ENCODE measurements at places on chromosomes 2 and 18.

DNA sequence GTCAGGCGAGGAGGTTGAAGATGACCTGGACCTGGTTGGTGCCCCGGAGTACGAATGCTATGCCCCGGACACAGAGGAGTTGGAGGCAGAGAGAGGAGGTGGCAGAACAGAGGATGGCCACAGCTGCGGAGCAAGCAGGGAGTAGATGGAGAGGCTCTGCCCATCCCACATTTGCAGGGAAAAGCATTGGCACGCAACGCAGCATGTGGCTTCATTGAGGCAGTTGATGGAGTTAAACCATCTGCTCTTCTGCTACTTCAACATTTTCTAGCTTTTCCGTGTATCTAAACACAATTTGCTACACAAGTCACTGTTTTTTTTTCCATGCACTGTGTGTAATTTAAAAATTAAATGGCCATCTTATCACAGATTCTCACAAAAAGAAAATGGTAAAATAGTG lies 11.8 kb downstream of the RBFA start:
- no peak for DNase-seq

GRCh38 chr2:204116159-204116792 lies 179.7 kb downstream of the ICOS start:
- DNase-seq, result no peak

GRCh38 chr2:18009891-18010290 lies 131.4 kb downstream of the KCNS3 start:
- DNase-seq, result no peak

- no peak for DNase-seq
Observed at GRCh38 chr2:13091861-13092378, 375.2 kb downstream of the TRIB2 start.

DNA sequence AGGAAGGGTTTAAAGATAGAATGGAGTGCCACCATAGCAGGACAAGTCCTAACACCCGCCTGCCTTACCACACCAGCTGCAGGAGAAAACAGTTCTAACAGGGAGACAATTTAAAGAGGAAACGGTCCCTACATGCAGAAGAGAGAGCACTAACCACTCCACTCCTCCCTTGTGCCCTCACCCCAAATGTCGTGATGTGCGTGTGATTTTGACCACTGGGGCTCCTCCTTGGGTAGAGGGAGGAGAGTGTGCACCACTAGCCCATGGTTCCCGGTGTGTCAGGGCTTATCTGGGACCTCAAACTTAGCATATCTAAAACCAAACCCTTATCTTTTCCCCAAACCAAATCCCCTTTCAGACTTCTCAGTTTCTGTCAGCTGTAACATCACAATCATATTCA lies 105.5 kb upstream of the CCDC68 start:
- no peak for DNase-seq

GRCh38 chr18:44783371-44783770 lies 102.7 kb downstream of the SETBP1 start:
- DNase-seq, result no peak

- DNase-seq, result no peak
Observed at GRCh38 chr2:14743861-14744260, 111.3 kb downstream of the LRATD1 start.

DNA sequence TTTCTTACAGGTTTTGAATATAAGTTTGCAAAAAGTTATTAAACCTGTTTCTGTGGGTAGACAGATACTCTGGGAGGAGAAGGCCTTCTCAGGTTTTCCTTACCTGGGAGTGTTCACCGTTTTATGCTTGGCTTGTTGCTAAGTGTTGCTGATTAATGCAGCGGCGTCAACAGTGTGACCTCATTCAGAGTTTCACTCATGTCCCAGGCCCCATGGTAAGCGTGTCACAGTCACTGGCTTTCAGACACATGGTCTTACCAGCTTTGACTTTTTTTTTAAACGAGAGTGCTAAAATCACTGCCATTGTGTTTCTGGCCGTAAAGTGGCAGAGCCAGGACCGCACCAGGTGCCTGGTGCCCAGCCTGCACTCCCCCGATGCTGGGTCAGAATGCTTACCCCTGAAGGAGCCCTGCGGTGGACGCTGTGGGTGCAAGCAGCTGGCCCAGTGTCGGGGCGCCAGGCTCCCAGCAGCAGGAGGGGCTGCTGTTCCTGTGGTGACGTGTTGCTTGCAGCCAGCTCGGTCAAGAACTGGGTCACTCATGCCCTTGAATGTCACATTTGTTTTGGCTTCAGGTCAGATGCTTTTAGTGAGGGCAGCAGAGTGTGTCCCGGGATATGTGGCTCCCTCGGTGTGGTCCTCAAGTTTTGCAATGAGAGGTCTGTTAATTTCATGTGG lies 3.5 kb downstream of the CAPN10 start:
- DNase-seq, result no peak

GRCh38 chr2:169490834-169491233 lies 11.5 kb downstream of the BBS5 start:
- DNase-seq, result no peak

- no peak for DNase-seq
Observed at GRCh38 chr2:230677201-230677946, 35.3 kb upstream of the CAB39 start.

DNA sequence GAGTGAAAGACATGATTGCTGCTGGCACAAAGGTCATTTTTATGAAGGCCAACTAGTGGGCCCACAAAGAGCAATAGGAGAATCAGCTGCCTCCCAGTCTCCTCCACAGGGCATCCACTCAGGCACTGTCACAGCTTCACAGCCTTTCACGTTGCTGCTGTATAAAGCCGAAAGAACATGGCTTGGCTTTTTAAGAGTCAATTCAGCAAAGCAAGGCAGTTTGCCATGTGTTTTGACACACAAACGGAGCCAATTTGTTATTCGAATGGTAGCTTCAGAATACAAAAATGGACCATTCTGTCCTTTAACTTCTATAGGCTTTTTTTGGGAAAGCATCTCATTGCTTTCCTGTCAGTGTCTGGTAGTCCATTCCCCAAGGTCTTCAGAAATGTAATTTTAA lies 283.4 kb upstream of the PARD3B start:
- no peak for DNase-seq

DNA sequence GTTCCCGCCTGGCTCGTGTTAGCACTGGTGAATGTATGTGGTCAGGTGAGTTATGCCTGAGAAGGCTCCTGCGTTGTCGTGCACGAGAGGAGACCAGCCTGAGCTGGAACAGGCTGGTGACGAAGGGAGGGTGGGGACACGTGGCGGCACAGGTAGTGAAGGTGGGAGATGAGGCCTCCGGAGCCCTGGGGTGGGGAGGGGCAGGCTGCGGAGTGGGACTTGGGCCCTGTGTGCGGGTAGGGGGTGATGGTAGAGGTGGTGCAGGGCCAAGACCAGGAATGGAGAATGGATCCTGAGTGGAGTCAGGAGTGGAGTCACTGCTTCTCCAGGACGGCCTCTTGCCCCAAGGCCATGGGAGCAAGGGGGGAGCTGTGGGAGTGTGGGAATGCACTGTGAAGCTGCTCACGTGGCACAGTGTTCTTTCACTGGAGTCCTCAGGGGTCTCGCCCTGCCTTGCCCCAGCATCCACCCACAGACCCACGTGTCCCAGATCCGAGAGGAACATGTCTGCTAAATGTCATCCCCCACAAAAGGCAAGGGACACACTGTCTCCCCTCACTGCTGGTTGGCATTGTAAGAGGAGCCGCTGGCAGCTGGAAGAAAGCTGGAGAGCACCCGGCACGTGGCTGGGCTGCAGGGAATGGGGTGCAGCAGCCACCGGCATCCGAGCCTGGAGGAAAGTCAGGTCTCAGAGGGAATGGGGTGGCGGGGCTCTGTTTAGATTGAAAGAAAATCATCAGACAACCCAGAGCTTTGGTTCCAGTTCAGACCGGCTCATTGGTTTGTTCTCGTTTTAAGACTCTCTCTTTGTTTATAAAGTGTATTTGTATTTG lies 63.7 kb downstream of the CYP26B1 start:
- DNase-seq, result no peak

DNA sequence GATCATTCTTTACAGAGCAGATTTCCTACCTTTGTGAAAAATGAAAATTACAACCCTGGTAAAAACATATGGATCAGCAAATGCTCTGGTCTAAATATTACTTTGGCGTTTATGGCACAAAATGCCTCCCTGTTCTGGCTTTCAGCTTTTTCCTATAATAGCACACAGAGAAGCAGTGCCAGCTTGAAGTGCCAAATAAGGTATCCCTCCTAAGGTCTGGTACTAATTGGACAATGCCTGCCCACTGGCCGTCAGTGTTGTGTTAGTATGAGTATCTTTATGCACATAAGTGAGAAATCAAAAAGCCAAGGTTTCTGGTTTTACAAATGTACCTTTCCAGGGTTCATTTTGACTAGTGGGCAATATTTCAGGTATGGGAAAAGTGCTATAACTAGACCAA lies 1293.7 kb upstream of the FAM98A start:
- no peak for DNase-seq

DNA sequence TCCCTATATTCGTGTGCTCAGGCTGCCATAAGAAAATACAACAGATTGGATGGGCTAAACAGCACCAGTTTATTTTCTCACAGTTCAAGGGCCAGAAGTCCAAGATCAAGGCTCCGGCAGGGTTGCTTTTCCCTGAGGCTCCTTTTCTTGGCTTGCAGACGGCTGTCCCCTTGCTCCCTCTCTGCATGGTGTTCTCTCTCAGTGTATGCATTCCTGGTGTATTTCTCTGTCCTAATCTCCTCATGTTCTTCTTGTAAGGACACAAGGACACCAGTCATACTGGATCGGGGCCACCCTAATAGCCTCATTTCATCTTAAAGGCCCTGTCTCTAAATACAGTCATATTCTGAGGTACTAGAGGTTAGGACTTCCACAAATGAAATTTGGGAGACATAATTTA lies 62.6 kb upstream of the SLC16A14 start:
- DNase-seq, result no peak

DNA sequence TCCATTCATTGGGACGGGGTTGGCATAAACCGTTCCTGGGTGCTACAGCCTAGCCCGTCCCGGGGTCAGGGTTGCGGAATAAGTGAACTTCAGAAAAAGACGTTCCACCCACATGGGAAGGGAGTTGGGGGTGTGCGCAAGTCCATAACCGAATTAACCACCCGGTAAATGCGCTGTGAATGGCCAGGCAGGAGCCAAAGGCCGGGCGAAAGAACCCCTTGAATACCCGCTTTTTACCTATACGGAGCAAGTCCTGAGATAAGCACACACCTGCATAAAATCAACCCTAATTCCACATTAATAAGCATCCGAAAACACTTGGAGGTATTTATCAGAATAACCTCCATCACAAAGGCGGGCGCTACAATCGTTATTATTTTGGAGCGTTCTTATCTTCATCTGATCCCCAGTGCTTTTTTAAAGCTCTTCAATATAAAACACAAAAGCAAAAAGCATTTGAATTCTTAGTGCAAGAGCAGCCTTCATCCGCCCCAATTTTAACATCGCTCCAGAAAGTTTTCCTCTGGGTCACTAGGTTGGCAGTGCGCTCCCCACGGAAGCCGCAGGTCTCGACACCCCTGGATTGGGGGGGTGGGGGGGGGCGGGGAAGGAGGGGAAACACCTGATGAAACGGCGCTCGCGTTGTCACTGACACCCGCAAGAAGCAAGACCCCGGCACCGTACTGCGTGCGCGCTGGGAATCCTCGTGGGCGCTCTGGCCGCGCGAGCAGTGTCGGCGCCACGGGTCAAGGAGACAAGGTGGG lies 1.2 kb downstream of the SATB2 start:
- no peak for DNase-seq

- no peak for DNase-seq
Observed at GRCh38 chr2:102597788-102598187, 21.6 kb upstream of the SLC9A2 start.

DNA sequence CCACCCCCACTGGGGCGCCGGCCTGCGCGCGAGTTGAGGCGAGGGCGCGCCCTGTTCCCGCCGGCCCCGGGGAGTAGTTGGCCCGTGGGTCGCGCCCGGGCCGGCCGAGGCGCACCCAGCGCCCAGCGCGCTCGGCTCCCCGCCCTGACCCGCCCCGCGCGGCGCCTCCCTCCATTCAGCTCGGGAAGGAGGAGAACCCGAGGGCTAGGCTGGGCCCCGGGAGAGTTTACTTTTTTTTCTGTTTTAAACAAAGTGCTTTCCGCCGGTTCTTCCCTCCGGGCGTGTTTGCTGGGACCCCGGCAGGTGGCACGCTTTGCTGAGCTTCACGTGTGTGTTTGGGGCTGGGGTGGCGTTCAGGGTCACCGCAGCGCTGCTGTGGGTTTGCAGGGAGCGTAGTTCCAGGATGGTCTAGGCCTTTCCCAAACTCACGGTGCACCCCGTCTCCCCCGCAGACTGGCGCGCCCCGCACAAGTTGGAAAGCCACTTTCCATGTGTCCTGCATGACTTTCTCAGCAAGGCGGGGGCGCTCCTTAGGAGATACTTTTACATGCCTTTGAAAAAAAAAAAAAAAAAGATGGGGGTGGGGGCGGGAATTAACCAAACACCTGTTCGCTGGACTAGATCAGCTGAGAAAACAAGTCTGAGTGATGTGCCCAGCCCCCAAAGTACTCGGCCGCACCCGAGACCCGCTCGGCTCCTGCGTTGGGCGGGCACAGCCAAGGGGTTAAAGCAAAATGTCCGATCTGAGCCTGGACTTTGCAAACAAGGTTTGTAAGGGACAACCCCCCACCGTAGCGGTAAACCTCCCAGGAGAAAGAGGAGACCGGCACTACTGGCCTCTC lies 825 bp downstream of the ITGA6 start:
- peak; percentile 49 for DNase-seq

DNA sequence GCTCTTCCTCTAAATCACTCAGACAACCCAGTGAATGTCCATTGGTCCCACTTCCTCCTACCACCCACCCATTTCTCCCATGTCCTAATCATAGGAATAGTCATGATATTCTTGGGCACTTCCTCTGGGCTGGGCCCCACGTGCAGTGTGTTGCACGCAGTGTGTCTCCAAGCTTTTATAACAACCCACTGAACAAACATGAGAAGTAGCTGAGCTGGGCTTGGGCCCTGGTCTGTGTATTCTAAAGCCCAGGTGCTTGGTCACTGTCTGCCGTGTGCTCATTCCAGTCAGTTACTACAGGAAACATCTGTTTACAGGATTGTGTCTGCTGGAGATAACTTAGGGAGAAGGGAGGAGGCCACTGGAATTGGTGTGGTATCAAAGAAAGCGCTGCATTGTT lies 64.2 kb upstream of the THOC1 start:
- DNase-seq, result no peak

- DNase-seq, result no peak
Observed at GRCh38 chr2:239381709-239382134, 19.1 kb downstream of the HDAC4 start.

- DNase-seq, result no peak
Observed at GRCh38 chr2:97701851-97702465, 11.4 kb upstream of the ZAP70 start.

DNA sequence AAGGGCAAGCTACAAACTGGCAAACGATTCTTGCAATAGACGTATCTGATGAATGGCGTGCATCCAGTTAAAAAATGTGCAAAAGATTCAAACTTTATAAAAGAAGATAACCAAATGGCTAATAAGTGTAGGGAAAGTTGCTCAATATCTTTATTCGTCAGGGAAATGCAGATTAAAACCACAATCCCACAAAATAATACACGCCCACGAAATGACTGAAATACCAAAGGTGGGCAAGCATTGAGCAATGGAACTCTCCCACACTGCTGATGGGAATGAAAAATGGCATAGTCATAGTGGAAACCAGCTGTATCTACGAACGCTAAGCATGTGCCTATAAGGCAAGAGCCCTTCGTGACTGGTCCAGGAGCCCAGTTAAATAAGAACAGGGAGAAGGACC lies 168.6 kb upstream of the SIX2 start:
- DNase-seq, result no peak

GRCh38 chr2:135525786-135526185 lies 5.2 kb downstream of the ZRANB3 start:
- no peak for DNase-seq
